Activated naive CD4-positive, alpha-beta T cell treated with anti-CD3 and anti-CD28 coated beads, Interleukin-2, amount 50 U/mL, for 16 hours (primary cell): ENCODE measurements at places on chromosomes 5 and 9.
A peak's percentile ranks its signal among the peaks of the same experiment; 100 is the strongest.

DNA sequence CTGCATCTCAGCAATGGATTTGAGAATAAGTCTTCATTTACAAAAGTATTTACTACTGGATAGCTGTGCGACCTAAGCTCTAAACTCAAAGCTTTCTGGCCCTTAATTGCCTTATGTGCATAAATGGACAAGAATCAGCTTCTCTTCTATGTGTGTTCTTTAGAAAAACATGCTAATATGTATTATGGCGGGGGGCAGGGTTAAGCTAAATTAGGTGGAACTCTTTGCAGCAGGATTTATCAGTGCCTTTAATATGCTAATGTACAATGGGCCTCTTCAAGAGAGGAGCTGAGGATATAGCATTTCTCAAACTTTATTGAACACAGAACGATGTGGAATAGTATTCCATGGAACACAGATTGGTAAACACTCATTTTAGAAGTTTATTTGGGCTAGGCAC, 10.0 kb upstream of the NIPAL4 start:
- no peak for DNase-seq

DNA sequence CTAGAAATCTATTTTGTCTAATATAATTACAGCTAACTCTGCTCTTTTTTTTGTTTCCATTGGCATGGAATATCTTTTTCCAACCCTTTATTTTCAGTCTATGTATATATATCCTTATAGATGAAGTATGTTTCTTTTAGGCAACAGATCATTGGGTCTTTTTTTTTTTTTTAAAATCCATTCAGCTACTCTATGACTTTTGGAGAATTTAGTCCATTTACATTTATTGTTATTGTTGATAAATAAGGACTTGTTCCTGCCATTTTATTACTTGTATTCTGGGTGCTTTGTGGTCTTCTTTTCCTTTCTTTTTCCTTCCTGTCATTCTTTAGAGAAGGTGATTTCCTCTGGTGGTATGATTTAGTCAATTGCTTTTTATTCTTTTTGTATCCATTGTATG, 296.8 kb downstream of the SMARCA2 start:
- no peak for DNase-seq

DNA sequence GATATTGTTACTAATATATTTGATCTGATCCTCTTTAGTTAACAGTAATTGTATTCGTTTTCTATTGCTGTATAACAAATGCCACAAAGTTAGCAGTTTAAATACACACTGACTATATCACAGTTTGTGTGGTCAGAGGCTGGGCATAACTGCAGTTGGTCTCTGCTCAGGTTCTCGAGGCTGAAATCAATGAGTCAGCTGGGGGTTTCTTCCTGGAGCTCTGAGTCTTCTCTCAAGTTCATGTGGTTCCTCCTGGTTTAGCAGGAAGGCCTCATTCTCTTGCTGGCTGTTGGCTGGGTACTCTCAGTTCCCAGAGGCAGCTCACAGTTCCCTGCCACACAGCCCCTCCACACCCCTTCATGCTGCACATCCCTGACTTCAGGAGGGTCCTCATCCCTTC, 20.7 kb downstream of the COL23A1 start:
- no peak for DNase-seq

DNA sequence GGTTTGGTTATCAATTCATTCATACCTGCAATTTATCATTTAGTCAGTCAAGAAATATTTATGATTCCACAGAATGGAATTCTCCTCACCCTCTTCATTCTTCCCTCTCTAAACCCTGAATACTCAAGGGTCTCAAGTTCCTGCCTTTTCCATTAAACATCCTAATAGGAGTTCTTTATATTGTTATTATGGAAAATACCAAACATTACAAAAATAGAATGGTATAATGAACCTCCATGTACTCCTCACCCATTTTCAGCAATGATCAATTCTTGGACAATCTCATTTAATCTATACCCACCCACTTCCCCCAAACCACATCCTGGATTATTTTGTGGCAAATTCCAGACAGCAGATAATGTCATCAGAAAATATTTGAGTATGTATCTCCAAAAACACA, 74.5 kb downstream of the ADAMTS12 start:
- DNase-seq = no peak

- no peak for DNase-seq
Observed at GRCh38 chr5:106397700-106398099, 1273.0 kb downstream of the EFNA5 start.

DNA sequence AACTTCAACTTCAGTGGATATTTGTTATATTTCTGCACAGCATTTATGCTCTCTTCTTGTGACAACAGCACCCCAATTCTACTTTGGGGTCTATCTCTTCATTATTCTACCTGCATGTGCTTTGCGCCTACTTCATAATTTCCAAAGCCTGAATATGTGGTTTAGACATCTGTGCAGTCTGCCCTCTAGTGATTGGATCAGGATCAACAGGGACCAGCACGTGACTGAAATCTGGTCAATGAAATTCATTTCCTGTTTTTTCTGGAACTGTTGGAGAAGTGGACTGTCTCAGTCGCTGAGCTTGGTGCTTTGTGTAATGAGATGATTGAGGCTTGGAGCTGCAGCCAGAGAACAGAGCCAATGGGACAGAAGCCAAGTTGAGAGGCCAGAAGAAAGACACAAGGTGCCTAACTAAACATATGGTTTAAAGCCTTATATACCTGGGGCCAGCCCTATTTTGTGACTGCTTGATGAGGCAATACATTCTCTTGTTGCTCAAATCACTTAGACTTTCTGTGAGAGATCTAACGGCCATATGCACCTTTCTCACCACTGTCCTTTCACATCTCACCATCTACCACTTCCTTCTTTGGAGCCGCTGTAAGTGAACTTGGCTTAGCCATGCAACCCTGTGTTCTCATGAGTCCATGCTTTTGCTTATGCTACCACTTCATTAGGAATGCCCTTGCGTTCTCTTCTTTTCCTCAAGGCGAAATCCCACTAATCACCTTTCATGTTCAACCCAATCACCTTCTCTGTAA, 68.8 kb upstream of the PPP2R2B start:
- DNase-seq = no peak

DNA sequence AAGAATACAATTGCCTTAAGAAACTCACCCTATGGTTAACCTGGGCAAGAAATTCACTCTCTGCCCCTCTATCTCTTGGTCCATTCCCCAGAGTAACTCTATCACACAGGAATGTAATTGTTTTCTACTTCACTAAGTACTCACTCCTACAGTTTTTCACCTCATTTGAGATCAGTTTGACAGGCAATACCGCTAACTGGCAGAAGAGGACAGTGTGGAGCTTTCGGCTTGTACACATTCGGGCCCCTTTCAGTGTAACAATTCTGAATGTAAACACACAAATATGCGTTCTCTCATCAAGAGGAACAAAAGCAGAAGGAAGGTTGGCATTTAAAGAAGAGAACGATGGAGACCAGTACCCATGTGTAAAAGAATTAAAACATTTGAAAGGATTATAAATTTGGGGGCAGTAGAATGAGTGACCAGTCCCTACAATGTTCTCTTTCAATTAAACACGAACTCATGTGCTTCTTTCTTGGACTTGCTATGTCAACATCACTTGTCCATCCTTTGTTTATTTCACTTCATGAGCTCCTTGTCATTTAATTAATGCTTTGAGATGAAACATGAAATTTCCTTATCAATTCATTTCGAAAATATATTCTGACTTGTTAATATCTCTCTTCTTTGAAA, 188.5 kb upstream of the GRAMD2B start:
- DNase-seq = no peak

DNA sequence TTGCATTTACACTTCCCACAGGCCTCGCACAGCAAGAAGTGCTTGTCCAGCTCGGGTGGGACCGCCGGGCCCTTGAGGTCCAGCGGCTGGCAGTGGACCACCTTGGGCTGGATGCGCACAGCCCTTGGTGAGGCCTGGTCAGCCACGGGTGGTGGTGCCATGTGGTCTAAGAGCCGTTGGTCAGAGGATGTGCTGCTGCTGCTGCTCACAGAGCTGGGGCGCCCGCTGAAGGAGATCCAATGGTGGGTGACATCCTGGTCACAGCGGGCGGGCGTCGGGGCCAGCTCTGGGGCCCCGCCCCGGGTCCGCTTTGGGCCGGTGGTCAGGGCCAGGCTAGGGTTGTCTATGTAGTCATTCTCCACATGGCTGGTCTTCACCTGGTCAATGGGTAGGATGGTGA, 10.2 kb downstream of the SPRY4 start:
- no peak for DNase-seq

- DNase-seq = no peak
Observed at GRCh38 chr5:1951165-1951816, 68.6 kb upstream of the IRX4 start.

DNA sequence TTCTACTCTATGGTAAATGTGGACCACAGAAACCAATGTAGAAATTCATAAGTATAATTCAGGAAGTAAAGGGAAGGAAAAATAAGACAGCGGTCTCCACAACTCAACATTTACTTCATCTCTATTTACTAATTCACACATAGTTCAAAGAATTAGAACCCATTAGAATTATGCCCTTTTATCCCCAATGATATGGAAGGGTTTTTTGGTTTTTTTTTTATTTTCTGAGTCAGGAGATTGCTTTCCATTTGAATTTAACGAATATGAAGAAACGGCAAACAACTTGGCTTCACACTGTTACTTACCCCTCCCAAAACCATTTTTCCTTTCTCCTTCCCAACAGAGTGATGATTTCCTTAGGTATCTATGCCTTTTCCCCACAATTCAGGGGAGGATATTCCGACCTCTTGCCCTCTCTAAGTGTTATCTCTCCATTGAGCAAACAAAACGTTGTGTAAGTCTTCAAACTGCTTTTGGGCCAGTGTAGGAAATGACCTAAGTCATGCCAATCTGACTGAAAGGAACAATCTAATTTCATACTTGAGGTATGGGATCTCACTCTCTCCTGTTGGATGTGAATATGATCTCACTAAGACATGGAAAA, 72.0 kb downstream of the CETN3 start:
- DNase-seq = no peak

DNA sequence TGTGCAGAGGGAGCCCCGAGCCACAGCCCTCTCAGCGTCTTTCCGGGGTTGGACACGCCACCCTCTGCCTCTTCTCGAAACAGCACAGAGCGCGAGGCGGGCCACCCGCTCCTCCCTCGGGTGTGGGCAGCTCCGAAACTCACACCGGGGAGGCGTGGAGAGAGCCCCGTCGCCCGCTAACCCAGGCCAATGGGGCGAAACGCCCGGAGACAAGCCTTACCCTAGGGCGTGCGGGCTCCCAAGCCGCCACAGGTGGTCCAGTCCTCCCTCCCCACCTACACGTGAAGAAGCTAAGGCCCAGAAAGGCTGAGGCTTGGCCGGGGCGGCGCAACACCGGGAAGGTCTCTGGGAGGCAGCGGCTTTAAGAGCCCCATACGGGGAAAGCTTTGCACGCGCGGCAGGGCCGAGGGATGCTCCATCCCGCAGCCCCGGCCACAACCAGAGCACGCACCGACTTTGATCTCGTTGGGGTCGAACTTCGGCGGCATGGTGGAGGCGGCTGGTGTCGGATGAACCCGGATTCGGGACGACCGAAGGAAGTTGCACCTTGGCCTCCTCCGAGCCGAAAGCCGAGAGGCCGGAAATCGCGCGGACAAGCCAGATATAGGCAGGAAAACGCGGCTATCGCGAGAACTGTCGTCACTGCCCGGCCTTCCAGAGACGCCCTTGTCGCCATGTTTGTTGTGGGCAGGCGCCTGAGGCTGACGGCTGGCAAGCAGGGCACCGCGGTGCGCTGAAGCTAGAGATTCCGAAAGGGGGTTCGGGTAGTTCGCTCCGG, at the start of the genes LRSAM1 and RPL12:
Gene LRSAM1, plus strand, starts transcription at position 681 of the 778 bp plus-strand sequence. CDS start 3,018 bp downstream, outside the sequence.
Gene RPL12, minus strand, starts transcription at position 577 of the 778 bp plus-strand sequence. Its CDS starts 89 bp downstream, at position 488.
- peak; percentile 98 for DNase-seq

DNA sequence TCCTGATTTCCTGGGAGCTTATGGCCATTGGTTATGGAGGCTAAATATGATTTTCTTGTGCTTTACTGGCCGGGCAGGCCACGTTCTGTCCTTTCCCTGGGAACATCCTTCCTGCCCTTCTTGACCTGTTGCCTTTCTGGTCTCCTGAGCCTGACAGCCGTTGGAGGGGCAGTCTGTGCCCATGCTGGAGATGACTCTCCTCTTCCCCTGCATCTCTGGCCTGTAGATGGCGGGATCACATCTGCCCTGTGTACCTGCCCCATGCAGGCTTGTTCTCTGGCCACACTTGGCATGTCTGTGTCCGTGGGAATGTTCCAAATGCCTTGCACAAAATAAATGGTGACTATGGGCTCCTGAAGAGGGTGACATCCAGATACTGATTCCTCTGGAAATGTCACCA, 253.1 kb upstream of the IRX4 start:
- DNase-seq = no peak

DNA sequence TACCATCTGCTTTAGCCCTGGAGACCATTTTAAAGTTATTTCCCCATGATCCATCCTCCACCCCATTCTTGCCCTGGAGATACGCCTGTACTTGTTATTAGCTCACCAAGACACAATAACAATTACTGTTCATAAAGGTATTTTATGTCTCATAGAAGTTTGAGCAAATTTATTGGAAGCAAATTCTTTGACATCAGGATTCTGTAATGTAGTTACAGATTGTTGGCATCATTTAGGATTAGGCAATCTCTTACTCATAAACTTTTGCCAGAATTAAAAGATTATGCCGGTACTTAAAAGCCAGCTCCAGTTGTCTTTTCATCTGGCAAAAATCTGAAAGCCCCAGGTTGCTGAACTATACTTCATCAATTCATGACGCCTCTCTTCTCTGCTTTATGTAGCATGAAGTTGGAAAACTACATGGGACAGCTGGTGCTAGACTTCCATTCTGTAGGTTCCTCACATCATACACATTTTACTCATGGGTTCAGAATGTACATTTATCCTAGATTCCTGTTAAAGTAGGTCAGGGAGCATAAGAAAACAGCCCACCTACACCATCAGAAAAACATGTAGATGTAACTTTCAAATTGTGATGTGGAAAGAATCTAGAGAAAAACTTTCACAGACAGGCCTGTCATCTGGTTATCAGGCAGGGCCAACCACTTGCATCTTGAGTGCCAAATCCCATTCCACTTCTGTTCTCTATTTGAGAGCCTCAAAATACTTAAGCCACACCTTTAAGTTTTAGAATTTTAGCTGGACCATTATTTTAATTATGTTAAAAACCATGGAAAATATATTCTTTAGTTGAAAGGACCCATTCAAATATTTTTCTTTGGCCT, 14.0 kb downstream of the ATP10B start:
- DNase-seq = no peak

DNA sequence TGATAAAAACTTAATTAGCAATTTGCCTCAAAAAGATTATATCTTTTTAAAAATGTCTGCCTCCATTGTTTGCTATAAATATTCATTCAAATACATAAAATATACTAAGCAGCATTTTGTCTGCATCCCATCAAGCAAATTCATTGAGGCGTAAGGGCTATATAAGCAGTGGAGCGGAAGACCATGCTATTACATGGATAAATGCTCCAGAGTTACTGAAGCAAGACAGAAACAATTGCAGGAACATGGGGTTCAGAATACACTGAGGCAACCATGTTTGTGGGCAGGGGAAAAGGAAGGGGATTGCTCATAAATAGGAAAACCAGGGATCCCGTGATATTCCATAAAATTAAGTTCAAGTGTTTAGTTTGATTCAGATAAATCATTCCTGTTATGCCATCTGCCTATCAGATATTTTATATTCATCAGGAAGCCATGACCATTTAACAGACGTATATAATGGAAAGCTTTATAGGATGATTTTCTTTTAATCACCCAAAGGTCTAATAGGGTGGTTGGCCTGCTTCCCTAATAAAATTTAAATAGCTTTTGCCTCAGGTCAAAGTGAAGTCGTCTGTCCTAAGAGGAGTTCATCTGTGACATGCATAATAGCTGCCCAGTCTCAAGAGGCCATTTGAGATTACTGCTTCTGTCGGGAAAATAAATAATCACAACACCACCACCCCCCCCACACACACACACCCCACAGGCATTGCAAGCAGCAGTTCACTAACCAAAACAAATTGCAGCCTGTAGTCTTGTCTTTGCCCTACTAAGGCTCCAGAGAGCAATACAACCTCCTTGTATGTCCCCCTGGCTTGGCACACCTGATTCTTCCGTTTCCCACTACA, 105.2 kb downstream of the RASEF start:
- DNase-seq = no peak
